Renal pelvis (tissue), 12 donors: ENCODE measurements at places on chromosomes 16 and 17. TPM values are rescaled to one million over a fixed set of nuclear protein-coding genes. Genes with fewer than 3 reads are reported as not detected.

- DNase-seq, result no peak
Observed at GRCh38 chr17:20999044-20999573, 43.7 kb downstream of the USP22 start.

DNA sequence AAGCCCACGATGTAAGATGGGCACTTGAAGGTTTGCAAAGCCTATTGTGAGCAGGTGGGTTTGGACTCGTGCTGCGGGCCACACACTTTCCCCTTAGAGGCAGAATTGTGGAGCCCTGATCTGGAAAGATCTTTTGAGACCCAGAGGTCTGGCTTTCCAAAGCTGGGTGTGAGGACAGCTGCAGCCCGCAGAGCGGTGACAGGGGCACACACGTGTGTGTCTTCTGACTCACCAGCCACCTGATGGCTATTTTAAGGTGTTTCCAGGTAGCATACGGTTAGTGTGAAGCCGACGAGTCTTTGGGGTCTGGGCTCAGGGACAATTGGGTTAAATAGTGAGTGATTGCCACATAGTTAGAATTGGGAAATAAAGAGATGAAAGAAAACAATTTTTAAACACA, 108.9 kb upstream of the GSE1 start:
- no peak for DNase-seq

- DNase-seq, result no peak
Observed at GRCh38 chr16:29151317-29151716, 166.5 kb downstream of the LAT start.

The CDH3 gene
- polyA plus RNA-seq, result 64.9 TPM

The PPP1R9B gene
- polyA plus RNA-seq, result 49.6 TPM

The ENDOV gene
- 44.4 TPM for polyA plus RNA-seq
